ENCODE measurements at places on chromosomes 4 and X.

- DNase-seq, result no peak
Observed at GRCh38 chr4:100023800-100024199, 73.7 kb upstream of the H2AZ1 start.

- DNase-seq, result no peak
Observed at GRCh38 chr4:4858527-4859324, 739 bp upstream of the MSX1 start.

GRCh38 chr4:180900781-180901180 lies 1342.4 kb upstream of the TENM3 start:
- DNase-seq, result no peak

DNA sequence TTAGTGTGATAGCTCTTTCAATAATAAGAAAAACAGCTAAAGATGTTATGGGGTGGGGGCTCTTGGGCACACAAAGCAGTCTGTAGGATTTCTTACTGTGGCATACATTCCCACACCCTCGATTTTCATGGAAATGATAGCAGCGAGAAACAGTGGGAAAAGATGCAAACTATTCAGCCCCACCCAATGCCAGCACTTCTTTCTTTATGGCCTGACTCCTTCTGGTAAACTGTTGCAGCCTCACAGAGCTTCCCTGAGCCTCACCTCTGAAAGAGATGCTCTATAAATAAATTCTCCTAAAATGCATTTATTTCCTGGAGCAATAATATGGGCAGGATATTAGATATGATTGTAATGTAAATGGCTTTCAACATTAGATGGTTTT lies 910 bp downstream of the ANK2 start:
- no peak for DNase-seq

DNA sequence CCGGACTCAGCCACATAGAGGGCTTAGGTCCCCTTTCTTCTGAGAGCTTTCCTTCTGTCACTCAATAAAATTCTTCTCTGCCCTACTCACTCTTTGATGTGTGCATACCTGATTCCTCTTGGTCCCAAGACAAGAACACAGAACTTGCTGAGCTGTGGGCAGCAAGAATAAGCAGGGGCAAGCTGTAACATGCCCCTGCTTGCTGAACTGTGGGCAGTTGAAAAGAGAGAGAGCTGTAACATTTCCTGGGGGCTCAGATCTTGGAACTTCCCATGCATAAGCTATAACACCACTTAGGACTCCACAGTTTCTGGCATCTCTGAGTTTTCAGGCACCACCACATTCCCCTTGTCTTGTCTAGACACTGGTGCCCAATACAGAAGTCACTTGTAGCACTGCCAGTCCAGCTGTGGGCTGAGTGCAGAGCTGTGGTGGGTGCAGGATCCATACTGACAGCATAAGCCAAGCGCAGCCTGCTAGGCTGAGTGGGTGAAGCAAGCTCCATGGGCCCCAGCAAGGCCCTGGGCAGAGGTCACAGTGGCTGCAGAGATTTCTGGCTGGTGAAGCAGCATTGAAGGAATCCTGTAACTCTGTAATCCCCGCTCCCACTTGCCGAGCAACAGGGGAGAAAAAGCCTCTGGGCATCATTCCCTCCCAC lies 241.2 kb downstream of the PCDH10 start:
- no peak for DNase-seq

DNA sequence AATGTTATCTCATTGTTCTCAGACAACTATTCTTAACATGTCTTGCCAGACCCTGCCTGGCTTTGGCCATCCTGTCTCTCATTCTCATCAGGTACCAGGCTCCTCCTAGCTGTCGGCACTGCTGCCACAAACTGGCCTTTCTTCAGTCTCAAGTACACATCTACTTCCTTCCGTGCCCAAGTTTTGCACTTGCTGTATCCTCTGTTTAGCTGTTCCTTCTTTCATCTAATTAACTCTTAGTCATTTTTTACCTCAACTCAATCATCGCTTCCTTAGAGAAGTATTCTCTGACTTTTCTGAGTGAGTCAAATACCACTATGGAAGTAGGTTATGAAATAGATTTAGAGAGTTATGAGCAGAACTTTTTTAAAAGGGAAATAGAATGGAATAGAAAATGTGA lies 19.7 kb downstream of the CXCL3 start:
- no peak for DNase-seq

- DNase-seq, result no peak
Observed at GRCh38 chrX:120281021-120281624, 30.1 kb downstream of the TMEM255A start.

GRCh38 chr4:3228881-3229280 lies 20.1 kb upstream of the MSANTD1 start:
- DNase-seq, result no peak
